CD8-positive, alpha-beta memory T cell (primary cell): ENCODE measurements at places on chromosomes 12 and 14.

DNA sequence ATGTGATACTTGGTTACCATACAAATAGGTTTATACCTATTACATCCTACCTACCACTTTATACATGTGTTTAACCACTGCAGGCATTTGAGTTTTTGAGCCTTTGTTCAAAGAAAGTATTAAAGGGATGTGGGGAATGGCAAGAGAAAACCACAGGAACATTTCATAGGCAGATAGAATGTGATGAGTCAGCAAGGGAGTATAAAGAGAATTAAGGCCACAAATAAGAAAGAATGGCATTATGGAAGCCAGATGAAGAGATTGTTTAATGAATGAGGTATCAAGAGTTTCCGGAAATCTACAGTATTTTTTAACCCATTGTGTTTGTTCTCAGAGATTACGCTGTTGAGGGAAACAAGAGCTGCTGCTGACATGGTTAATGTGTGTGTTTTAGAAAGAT lies 66.9 kb downstream of the METTL25 start:
- no peak for DNase-seq

DNA sequence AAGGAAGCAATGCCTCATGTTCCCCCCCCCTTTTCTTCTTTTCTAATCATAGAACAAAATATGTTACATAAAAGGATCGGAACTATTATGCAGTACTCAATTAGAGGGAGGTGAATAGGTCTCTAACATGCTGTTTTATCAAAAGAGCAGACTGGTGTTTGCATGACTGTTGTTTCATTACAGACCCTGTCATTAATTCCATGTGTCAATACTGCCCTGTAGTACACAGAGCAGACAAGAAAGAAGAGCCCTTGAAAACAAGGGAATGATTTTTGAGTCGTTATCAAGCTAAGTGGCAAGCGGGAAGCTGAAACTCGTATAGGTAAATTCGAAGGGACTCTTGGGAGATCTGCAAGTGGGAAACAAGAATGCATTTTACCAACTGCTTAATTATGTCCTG lies 76.9 kb upstream of the TMEM263 start:
- DNase-seq = no peak

- no peak for DNase-seq
Observed at GRCh38 chr14:94738751-94739150, 31.2 kb downstream of the GSC start.

DNA sequence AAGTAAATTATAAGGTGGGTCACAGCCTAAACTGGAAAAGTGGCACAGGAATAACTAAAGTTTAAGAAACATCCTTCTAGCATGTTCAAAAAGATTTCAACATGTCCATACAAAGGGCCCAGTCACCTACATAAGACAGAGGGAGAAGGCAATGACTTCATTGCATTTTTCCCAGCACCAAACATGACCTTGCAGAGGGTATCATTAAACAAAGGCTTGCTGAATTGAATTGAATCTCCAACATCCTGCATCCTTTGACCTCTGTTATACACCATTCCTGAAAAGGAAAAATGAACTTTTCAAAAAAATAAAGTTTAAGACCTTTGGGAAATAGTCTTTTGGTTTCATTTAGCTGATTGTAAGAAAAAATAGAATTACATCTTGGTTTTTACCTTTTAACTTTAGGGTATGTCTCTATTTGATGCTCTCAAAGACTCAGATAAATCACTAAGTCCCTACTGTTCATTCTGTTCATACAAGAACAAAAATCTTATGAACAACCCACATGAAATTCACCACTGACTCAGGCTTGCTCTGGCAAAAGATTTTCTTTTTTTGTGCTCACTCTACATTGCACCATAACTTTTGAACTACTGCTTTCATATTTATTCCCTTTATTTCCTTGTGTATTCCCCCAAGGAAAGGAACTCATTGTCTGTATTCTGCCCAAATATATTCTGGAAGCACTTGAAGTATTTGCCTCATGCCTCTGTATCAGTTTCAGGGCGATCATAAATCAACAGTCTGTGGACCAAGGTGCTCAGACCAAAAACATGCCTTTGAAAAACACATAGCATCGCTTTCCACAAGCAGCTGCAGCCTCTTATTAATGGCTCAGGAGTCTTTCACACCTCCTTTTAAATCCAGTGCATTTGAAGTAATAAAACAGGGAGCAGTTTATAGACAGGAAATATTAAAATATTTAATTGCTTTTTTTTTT lies 121.7 kb downstream of the DUSP6 start:
- DNase-seq = no peak

DNA sequence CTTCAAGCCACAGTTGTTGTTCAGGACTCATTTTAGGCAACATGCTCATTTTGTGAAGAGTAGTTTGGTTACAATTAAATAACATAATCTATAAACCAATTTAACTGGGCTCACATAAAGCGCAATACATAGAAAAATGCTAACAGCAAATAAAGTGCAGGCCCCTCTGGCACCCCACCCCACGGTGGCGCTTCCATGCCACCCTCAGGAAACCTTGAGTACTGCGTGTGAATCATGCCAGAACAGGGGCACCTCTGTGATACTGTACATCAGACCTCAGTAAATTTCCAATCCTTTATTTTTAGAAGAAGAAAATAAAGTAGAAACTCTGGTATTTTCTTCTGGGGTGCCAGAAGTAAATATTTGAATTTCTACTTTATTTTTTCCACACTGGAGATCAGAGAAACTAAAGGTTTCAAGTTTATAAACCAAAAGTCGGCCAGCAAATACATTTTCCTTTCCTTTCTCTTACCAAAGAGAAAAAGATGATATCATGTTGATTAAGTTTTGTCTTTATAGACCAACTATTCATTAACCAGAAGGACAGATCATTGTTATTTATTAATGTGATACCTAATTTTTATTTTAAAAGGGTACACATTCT lies 316.8 kb downstream of the PAWR start:
- no peak for DNase-seq

GRCh38 chr14:50602035-50602434 lies 42.1 kb downstream of the ATL1 start:
- no peak for DNase-seq

- no peak for DNase-seq
Observed at GRCh38 chr12:127416796-127417195, 850.2 kb upstream of the TMEM132C start.

DNA sequence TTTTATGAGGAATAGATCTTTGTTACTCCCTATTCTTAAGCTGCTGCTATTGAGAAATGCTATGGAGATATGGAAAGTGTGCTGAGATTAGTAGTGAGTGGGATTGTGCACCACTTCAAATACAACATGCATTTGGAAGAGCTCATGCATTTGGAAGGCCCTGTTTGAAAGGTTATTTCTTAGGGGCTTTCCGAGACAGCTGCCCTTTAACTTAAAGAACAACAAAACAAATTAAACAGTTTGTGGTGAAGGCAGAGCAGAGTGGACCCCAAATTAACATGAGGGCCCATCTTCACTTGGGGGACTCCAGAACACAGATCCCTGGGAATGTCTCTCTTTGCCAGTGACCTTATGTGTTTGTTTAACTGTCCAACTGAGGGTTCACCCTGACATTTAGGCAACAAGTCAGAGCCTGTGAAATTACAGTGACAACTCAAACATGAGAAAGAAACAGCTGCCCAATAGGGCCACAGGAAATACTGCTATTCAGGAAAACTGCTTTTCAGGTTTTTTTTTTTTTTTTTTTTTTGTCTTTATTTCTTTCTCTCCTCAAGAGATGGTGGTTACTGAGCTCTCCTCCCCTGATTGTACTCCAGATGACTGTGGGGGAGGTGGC lies 41.4 kb upstream of the IGF1 start:
- no peak for DNase-seq

GRCh38 chr12:22169376-22169775 lies 123.4 kb downstream of the CMAS start:
- no peak for DNase-seq

DNA sequence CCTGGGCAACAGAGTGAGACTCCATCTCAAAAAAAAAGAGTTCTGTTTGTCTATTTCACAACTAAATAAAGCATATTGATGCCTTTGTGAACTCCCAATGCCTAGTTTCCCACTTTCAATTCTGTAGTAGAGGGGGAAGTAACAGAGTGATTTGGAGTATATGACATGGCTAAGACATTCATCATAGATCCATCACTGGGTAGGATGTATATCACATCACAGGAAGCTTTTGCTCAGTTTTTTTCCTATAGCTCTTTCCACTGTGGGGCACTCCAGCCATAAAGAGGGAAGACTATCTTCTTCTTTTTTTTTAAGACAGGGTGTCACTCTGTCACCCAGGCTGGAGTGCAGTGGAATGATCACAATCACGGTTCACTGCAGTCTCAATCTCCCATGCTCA lies 154.0 kb upstream of the BCL2L14 start:
- DNase-seq = no peak

- no peak for DNase-seq
Observed at GRCh38 chr14:93510056-93510455, 79.3 kb downstream of the UNC79 start.

DNA sequence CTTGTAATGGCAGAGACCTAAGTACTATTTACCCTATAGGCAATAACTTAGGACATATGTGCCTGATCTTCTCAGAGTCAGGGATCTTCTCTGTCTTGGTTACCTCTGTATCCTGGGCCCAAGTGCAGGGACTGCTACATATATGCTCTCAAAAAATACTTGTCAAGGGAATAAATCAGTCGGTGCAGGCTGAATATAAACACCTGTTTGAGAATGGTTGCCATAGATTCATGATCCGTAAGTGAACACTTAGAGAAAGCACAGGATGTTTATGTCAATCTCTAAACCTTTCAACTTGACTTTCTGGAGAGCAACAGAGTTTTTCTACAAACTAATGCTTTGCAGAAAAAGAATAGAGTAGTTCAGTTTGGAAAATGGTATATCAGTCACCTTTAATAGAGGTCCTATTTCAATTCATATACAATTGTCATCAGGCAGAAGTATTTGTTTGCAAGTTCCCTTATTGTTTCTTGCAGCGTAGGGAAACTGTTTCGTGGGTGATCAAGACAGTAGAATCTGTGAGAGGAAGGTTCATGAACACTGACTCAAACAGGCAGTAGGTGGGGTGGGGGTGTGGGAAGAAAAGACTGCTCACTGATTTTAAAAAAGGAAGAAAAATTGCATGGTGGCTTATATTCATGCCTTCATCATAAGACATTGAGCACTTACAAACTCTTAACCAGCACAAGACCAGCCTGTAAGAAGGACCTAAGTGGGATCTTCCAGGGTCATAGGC lies 6.0 kb upstream of the UBE2N start:
- DNase-seq = peak; percentile 52

DNA sequence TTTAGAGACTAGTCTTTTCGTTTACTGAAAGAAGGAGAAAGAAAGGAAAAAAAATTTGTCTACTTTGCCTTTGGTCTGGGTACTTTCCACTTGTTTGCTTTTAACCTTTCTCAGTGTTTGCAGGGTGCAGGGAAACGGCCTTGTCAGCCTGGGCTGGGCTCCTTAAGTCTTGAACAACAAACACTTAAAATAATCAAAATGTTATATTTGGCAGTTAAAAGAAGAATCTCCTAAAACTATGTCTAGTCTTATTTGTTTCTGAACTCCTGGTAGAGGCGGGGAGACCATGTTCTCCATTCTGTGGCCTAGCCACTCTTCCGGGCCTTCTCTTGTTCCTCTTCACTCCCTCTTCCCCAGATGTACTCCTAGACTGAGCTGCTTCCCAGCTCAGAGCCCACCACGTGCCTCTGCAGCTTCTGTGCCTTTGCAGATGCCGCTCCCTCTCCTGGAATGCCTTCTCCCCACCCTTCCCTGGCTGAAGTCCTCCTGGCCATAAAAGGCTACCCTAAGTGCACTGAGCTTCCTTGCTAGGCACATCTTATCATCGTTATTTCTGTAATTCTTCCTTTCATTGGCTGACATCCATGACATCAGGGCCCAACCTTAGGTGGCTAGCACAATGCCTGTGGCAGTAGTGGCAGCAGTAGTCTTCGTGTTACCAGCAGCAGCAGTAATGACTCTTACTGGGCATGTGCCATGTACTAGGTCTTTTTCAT lies 432.9 kb downstream of the ZFP36L1 start:
- DNase-seq = no peak

DNA sequence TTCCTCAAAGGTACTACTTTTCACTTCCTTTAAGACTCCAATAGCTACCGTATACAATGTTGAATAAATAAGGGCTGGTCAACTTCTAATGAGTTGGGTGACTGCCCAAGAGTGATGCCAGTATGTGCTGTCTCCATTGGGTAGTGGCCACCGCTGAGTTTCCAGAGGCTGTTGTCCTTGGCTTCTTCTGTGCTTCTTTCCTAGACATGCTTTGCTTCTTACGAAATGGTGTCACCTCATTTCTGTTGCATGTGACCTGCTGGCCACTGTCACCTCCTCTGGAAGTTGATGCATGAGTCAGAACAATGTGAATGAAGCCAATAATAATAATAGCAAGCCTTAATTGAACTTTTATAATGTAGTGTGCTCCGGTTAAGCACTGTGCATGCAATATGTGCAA lies 7.5 kb upstream of the NID2 start:
- no peak for DNase-seq

GRCh38 chr14:99380991-99381687 lies 99.5 kb downstream of the SETD3 start:
- DNase-seq = no peak

DNA sequence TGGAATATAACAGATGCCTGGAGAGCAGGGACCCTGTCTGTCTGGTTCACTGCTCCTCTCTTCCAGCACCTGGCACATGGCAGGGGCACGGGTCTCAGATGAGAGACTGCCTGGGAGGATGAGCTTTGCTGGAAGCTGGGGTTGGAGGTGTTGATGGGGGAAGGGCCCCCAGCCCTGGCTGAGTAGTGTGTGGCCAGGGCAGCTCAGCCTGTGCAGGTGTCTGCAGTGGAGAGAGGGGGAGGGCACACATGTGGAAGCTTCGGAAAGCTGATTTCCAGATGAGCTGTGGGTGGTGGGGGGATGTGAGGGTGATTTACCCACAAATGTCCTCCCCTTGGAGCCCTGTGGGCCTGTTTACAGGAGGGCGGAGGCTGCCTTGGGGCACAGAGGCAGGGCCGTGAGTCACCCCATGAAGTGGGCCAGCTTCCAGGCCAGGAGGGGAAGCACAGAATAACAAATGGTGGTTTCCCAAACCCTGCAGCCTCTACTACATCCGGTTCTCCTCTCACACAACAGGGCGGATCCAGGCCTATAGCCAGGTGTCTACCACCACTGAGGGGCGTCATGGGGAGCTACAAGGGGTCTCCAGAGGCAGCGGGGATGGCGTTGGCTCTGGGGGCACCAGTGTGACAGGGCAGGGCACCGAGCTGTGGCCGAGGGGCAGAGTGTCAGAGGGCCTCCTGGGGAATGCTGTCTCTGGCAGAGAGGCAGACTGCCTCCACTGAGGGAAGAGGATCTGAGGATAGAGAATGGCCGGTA lies 11.0 kb downstream of the KRT7 start:
- no peak for DNase-seq

GRCh38 chr14:22606380-22606779 lies 8.3 kb downstream of the ABHD4 start:
- no peak for DNase-seq

GRCh38 chr14:64722842-64723447 lies 18.7 kb downstream of the PLEKHG3 start:
- DNase-seq = peak; percentile 56

- no peak for DNase-seq
Observed at GRCh38 chr14:23414254-23414653, 6.2 kb upstream of the MYH6 start.

DNA sequence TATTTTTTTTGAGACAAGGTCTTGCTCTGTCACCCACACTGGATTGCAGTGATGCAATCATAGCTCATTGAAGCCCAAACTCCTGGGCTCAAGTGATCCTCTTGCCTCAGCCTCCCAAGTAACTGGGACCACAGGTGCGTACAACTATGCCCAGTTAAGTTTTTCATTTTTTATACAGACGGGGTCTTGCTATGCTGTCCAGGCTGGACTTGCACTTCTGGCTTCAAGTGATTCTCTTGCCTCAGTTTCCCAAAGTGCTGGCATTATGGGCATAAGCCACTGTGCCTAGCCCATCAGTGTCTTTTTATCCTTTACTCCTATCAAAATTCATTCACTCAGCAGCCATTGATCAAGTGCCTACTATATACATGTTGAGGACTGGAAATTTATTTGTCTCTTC lies 9.0 kb downstream of the PTPN11 start:
- DNase-seq = no peak
